ENCODE measurements at places on chromosomes 13 and 19. TPM values are rescaled to one million over a fixed set of nuclear protein-coding genes. Genes with fewer than 3 reads are reported as not detected.

TPGS1 gene
- 22.3 TPM for total RNA-seq

FPR1 gene
- total RNA-seq, result not detected

SERP2 gene
- total RNA-seq, result 8.0 TPM

KLK14 gene
- not detected for total RNA-seq

CYP4F22 gene
- total RNA-seq, result not detected

PLIN5 gene
- total RNA-seq, result not detected

TUBA3C gene
- total RNA-seq, result not detected

ISYNA1 gene
- total RNA-seq, result 16.9 TPM

EHD2 gene
- 370 TPM for total RNA-seq

Measured in smooth muscle cell of the pulmonary artery (primary cell).